ENCODE measurements at places on chromosomes 6 and 20.

DNA sequence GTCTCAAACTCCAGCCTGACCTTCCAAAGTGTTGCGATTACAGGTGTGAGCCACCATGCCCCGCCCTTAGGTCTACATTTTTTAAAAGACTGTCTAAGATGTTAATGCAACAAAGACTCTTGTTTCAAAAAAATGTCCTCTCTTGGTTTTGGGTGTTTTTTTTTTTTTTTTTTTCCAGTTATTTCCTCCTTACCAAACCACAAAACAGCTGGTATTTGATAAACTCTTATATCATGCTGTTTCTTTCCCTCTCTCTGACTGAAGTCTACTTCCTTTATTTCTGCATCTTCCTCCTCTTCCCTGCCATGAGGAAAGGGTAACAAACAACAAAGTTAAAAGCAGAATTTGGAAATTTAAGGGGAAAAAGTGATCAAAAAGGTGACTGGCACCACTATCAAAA is 21.2 kb downstream of the STK38 start:
- no peak for DNase-seq

DNA sequence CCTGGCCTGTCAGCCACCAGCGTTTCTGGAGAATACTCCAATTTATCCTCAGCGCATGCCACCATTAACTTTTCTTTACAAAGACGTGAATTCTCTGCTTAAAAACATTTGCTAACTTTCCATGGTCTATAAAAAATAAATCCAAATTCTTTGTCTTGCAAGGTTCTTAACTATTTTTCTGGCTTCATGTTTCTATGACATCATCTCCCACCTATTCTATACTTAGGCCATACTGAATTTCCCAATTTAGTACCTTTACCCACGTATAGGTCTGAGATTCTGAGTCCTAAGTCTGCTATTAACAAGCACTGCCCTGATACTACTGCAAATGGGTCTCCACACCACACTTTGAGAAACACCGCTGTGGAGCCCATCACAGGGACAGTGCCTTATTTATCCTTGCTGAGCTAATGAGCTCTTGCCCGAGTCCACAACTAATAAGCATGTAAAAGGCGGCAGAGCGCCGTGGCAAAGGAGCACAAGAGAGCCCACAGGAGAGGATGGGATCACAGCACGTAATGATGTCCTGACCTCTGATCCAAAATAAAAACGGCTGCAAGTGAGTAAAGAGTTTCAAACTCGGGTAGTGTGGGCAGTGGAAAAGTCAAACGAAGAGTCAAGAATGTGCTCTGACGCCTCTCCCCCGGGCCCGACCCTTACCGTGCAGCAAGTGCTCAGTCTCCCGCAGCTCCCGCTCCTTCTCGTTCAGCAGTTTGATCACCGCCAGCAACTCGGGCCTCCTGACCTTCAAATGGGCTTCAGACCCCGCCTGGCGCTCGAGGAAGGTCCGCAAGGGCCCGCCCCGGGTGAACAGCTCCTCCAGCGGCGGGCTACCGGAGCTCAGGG is 519 bp downstream of the MTRF1L start:
- no peak for DNase-seq

- DNase-seq: no peak
These were observed 53.2 kb downstream of the IGF2R start for GRCh38 chr6:160022101-160022500.

- no peak for DNase-seq
These were observed 54.5 kb downstream of the TMEM242 start for GRCh38 chr6:157268835-157269234.

DNA sequence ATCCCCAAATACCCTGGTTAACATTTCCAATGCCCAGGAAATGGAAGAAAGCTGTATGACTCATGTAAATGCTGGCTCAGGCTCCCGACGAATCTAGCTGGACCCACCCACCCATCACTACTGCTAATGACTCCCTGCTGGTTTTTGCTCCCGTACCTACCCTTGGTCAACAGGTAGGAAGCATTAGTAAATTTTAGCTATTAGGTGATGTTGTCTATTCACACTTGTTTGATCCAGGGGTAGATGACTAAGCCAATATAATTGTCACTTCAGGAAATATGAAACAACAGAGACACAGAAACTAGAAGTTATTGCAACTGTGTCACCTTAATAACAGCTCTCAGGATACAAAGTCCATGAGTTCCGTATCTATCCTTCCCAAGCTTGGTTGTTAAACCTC is 94.4 kb upstream of the BEND6 start:
- DNase-seq: no peak

DNA sequence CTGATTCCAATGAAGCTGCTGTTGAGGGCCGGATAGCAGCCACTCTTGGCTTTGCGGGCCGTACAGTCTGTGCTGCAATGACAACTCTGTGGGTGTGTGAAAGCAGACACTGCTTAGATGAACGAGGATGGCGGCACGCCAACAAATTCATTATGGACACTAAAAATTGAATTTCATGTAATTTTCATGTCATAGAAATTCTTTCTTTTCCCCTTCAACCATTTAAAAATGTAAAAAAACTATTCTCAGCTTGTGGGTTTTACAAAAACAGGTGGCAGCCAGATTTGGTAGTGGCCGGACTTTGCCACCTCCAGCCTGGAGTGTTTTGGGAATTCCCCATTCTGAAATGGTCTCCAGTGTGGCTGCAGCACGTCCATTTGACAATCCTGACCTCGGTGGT is 26.0 kb downstream of the MAS1 start:
- DNase-seq: no peak

DNA sequence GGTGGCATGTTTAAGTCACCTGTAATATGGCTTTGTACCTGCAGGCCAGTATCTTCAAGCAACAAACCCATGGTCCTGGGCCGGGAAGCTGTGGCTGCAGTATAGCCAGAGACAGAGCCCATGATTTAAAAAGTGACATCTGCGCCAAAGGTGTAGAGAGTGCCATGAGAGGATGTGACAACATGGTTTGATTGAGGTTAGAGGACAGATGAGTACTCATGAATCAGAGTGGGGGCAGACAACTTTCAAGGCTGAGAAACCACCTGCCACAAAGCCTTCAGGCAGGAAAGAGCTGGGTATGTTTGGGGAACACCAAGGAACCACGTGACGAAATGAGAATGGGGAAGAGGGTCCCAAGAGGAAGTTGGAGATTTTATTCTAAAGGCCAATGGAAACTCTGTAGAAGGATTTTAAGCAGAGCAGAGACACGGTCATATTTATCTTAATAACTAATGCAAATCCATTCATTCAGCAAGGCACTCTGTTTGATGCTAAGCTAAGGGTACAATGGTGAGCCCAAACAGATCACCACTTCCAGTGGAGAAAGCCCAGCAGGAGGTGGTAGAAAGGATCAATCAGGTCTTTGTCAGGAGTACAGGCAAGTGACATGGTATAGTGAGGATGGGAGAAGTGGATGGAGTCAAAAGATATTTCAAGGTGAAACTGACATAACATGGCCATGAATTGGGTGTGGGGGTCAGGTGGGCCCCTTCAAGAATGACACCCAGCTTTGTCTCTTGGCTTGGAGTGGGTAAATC is 3.4 kb upstream of the MICAL1 start:
- no peak for DNase-seq

GRCh38 chr6:167787896-167788562 is 38.7 kb upstream of the AFDN start:
- no peak for DNase-seq

GRCh38 chr20:1472556-1473245 is 6.1 kb upstream of the NSFL1C start:
- no peak for DNase-seq

DNA sequence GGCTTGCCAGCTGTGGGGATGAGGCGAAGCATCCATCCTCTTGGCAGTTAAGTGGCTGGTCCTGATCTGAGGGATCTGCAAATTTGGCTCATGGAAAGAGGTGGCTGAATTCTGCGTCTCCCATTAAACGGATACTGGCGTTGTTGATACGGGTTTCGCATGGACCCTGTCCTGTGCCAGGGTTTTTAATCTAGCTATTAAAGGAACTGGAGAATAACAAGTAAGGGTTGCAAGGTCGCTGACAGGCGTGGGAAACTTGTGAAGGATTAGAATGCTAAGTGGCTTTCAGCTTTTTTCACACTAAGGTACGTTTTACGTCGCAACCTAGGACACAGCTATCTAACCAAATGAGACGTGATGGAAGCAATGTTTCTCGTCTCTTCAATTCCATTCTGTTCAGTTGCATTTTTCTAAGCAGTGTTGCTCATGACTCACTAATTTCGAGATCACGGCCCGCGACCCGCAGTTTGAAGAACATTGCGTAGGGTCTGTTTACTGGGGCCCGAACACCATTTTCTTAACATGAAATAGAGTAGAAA is 852 bp downstream of the GMNN start:
- no peak for DNase-seq

DNA sequence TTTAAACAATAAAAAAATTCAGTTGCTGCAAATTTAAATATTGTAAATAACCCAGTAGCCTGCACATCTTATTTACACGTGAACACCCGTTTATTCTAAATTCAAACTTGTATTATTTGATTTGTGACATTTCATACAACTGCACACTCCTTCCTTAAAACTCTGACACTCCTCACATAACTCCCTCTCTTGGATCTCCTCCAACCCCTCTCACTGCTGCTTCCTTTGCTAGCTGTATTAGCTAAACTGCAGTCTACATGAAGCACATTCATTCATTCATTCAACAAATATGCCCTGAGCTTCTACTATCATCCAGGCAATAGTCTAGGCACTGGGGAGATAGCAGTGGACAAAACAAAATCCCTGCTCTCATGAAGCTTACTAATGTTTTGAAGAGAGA is 47.0 kb downstream of the FBXL4 start:
- no peak for DNase-seq

- DNase-seq: no peak
These were observed 3.8 kb downstream of the PTPN1 start for GRCh38 chr20:50514035-50514337.

DNA sequence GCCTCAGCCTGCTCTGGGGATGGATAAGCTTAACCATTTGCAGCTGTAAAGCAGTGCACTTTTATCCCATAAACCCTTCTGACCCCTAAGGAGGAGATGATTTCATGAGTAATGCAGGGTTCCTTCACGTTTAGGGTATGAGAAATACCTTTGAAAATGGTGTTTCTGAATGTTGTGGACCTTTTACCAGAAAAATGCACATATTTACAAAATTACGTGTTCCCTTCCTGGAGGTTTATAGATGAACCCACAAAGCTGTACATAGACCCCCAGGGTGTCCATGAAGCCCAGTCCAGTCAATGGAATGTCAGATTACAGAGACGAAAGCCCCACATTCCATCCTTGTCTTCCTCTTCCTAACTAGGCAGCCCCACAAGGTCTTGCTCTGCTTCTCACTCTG is 78.6 kb upstream of the INSM1 start:
- DNase-seq: no peak

- DNase-seq: no peak
These were observed 90.7 kb upstream of the F13A1 start for GRCh38 chr6:6411115-6411514.

- no peak for DNase-seq
These were observed 108.1 kb upstream of the SCP2D1 start for GRCh38 chr20:18705490-18705889.

DNA sequence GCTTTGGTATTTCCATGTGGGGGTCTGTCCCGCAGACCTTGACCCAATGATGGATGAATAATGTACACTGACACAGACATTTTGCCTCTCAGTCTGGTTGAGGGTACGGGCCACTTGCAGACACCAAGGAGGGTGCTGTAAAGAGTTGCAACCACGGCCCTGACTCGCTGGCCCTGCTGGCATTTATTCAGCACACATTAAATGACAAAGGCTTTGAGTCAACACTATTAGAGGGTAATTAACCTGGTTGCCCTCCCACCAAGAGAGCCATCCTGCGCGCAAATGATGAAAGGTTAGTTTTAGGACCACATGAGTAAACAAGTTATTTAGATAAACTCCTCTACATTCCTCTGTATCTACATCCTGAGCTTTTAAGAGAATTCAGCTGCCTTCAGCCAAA is 308.9 kb upstream of the MMS22L start:
- no peak for DNase-seq

DNA sequence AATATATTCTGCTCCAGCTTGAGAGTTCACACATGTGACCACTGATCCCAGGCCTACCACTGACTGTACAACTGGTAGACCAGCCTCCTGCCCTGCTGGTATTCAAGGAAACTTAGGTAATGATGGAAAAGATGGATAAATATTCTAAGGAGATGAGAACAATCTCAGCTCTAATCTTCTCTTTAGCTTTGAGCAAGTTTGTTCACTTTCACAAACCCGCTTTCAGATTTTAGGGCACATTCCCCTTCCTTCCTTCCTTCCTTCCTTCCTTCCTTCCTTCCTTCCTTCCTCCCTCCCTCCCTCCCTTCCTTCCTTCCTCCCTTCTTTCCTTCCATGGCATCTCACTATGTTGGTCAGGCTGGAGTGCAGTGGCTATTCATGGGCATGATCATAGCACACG is 88.2 kb upstream of the PHACTR1 start:
- no peak for DNase-seq

GRCh38 chr20:9149087-9149486 is 80.2 kb downstream of the PLCB4 start:
- DNase-seq: no peak

DNA sequence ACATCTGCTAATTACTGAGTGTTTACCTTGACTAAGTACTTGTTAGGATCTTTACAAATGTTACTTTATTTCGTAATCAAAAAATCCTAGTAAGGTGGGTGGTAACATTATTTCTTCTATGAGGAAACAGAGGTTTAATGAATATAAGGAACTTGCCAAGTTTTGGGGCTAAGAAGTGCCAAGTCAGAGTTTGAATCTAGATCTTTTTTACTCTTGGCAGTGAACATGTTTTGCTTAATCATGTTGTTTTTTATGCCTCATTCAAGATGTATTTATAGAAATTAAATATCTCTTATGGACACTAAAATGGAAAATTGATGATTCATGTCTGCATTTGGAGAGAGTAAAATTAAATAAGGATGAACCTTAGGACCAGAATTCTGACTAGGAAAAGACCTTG is 393.7 kb downstream of the UTRN start:
- no peak for DNase-seq

DNA sequence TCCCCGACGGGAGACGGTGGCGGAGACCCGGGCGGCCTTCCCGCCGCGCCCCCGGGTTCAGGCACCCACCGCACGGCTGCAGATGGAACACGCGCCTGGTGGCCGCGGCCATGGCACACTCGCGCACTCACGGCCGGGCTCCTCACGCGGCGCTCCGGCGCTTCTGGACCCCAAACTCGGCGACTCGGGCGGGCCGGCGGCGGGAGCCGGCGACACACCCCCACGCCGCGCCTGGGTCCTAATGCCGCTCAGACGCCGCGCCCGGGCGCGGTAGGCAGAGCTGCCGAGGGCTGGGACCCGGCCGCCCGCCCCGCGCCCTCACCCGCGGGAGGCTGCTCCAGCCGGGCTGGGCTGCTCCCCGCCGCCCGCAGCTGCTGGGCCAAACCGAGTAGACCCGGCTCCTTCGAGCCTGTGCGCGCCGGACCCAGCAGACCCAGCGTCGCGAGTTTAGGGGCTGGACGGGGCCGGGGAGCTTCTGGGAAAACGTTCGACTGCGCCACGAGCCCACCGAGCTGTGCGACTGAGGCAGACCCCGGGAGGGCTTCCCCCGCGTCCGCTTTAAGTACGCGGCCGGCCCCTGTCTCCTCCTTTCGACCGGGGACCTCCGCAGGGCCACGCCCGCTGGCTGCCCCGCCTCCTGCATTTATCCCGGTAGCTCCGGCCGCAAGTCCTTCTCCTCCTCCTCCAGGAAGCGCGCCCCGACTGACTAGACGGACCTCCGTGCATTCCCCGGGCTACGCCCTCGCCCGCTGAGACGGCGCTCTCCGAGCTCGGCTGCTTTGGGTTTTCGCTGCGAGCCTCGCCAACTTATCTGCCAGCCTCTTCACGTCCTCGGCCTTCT is at the start of gene SLC4A11:
Gene SLC4A11 (minus strand): TSS at position 165 of the 841 bp plus-strand sequence. CDS start 53 bp downstream, at position 112.
- DNase-seq: no peak

GRCh38 chr20:58609026-58609425 is 42.1 kb upstream of the STX16 start:
- DNase-seq: no peak

Measured in GM12864 (cell line).